ENCODE measurements at places on chromosomes 5 and 9.

- DNase-seq, result no peak
Observed at GRCh38 chr5:16995372-16995771, 59.3 kb upstream of the MYO10 start.

GRCh38 chr5:111618623-111619271, 106.4 kb upstream of the STARD4 start:
- no peak for DNase-seq

GRCh38 chr5:108989761-108990392, 242.2 kb downstream of the FER start:
- DNase-seq, result no peak

GRCh38 chr5:181107699-181108098, 23.3 kb downstream of the OR2V1 start:
- no peak for DNase-seq

- DNase-seq, result no peak
Observed at GRCh38 chr5:176596689-176597416, 13.1 kb downstream of the GPRIN1 start.

- DNase-seq, result peak; percentile 98
Observed at GRCh38 chr9:36148311-36149051, 11.9 kb downstream of the GLIPR2 start.

DNA sequence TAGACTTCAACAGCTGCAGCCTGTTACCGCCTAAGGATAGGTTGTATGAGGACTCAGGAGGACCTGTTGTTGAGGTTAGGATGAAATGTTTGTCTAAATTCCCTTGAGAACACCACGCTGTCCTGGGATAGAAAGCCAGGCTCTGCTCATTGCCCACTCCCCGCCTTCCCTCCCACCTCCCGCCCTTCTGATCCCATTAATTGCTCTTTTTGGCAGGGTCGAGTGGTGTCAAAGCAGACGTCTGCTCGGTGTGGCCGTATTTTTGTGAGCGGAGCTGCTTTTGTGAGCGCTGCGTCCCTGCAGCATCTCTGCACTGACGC, 62.3 kb downstream of the SPATA31C2 start:
- DNase-seq, result no peak

- no peak for DNase-seq
Observed at GRCh38 chr5:10420932-10421331, 20.7 kb upstream of the ROPN1L start.

GRCh38 chr9:1606253-1606652, 408.9 kb upstream of the SMARCA2 start:
- DNase-seq, result no peak

GRCh38 chr9:96331236-96331947, 29.4 kb upstream of the HSD17B3 start:
- DNase-seq, result peak; percentile 61

DNA sequence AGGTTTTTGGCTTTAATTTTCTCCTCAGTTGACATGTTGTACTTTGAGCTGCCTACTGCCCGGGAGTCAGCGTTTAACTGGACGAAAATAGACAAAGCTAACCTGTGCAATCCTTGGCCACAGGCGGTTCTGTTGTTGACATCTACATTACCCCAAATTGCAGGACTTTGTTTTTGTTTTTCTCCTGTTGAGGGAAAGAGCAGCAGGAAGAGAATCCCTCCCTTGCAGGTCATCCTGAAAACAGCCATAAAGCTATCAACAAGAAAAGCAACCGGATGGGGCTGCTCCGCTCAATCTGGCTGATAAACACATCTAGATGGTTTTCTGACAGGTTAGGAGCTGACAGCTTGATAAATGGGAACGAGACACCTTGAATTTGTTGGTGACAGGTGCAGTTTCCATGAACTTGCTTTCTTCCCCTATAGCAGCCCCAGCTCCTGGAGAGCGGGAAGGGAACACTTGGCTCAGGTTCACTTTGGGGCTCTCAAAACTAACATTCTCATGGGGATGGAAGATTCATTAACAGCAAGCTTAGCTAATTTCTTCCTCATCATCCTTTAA, 331.5 kb downstream of the SLIT3 start:
- DNase-seq, result no peak

DNA sequence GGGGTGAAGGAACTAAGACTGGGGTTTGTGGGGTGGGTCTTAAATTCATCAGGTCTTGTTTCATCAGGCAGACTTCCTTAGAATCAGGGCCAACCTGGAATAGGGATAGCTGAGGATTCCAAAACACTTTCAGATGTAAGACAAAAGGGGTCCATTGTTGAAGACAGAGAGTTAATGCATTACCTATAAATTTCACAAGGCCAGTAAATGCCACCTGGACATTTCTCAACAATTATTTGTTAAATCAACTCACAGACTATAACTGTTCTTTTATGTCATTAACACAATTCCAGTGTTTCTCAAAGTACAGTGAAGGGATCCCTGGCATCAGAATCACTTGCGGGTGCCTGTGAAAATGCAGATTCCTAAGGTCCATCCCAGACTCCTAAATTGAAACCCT, 2.8 kb downstream of the MARCHF3 start:
- DNase-seq, result no peak

DNA sequence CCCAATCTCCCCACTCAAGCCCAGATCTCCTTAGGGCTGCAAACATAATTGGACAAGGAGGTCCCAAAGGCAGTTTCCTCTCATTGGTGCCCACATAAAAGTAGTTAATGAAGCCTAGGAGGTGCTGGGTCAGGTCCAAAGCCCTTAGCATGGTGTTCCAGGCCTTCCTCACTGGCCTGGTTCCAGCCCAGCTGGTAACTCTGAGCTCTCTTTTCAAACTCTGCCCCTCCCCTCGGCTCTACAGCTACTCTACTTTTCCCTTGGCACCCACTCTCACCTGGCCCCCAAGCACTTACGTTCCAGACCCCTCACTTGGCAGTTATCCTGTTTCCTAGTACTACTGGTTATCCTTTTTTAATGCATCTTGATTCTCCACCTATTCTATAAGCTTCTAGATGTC, 9.9 kb downstream of the SEPTIN8 start:
- no peak for DNase-seq

GRCh38 chr9:71990466-71990865, 69.9 kb downstream of the C9orf57 start:
- no peak for DNase-seq

DNA sequence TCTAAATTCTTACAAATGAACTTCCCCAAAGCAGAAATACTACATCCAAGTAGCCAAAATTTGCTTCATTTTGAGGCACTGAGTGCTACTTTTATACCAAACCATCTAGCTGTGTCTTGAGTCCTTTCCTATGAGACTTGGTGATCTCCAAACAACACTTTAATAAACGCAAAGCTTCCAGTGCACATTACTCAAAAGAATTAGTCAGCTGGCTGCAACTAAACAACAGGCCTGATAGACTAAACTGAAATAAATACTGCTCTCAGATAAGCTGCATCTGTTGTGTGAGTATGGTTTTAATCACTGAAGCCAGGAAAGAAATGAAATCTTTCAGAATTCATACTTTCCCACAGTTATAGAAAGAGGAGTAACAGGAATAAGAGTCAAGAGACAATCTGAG, 80.3 kb downstream of the VCAN start:
- no peak for DNase-seq

DNA sequence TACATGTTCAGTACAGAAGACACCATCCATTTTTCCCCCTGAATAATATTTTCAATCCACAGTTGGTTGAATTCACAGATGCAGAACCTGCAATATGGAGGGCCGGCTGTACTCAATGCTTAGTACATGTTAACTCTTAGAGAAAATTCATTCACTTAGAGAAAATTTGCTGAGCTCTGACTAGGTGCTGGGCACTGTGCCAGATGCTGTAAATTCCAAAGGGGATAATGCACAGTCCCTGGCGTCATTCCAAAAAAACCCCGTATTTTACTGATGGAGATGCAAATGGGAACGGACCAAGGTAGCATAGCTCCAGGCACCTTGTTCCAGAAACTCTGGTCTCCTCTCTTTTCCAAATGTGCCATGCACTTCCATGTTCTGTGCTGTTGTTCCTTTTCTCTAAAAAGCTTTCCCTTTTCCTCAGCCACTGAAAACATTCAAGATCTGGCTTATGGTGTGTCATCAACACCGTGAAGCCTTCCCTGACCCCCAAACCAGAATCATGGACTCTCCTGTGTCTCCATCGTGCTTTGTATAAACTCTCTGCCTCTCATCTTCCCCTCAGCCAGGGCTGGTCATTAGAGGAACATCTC, 55.7 kb upstream of the COL15A1 start:
- no peak for DNase-seq

DNA sequence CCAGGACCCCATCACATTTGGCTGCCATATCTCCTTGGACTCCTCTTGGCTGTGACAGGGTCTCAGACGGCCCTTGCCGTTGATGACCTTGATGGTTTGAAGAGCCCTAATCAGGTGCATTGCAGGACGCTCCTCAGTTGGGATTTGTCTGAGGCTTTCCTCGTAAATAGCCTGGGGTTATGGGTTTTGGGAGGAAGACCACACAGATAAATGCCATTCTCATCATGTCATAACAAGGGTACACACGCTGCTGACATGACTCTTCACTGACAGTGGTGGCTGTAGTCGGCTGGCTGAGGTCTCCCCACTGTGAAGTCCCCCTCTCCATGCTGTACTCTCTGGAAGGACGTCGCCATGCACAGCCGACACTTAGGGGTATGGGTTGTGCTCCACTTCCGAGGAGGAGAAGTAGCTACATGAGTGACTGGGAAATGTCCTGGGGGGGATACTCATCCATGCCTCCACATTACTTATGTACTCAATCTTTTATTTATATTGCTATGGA, 42.9 kb upstream of the SPTLC1 start:
- no peak for DNase-seq

DNA sequence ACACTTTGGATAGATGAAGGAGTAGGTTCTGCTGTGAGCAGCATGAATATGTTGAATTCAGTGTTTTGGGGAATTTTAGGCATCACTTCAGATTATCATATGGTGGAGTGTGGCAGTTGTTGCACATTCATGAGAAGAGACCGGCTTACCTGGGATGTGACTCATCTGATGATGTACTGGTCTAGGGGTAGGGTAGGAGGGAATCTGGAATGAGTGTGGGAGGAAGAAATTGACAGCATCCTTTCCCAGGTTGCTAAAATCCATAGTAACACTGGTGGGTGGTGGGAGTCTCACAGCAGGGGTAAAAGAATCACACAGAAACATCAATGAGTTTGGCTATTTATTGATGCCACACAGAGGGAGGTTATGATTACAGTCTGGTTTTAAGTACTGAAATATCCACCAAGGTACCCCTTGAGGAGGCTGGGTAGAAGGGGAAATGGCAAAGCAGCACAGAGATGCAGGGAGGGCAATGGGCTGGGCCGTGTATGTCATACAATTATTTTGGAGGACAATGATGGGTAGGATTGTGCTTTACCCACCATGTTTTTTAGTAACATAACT, 82.5 kb downstream of the TARS1 start:
- DNase-seq, result no peak

DNA sequence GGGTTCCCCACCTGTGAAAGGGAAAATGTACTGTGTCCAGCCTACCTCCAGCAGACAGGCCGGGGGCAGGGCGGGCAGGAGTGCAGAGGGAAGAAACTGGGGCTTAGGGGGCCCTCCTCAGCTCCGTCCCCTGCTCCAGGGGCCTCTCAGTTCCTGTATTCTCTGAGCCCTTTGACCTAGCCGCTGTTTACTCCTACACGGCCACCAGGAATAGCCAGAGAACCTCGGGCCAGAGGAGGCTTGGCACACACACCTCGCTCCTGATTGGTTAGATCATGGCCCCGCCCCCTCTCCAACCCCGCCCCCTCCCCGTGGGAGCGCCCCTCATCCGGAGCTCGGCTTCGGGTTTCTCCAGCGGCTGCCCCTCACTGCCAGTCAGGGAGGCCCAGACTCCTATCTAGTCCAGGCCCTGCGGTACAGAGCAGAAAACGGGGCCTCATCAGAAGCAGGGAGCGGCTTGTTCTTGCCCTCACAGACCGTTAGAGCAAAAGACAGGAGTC, 2.2 kb downstream of the ST6GALNAC6 start:
- peak; percentile 76 for DNase-seq

- DNase-seq, result no peak
Observed at GRCh38 chr5:91158011-91158410, 225.1 kb downstream of the ARRDC3 start.

- DNase-seq, result peak; percentile 66
Observed at GRCh38 chr9:136122425-136123383, 4.0 kb upstream of the TMEM250 start.

DNA sequence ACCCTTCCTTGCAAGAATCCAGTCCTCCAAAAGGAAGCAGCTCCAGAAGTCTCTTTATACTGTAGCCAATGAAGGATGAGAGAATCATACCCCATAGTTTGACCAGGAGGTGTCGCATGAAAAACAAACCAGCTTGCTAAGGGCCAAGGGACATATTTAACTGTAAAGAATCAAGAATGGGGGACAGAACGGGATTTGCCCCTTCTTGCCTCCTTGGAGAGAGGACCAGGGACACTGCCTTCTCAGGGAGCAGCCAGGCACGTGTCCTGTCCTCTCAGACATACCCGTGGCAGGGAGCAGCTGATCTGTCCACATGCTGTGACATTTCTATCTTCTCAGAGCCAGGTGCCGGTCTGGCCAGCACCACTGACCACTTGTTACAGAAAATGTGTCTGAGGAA, 11.7 kb downstream of the PRUNE2 start:
- peak; percentile 24 for DNase-seq

DNA sequence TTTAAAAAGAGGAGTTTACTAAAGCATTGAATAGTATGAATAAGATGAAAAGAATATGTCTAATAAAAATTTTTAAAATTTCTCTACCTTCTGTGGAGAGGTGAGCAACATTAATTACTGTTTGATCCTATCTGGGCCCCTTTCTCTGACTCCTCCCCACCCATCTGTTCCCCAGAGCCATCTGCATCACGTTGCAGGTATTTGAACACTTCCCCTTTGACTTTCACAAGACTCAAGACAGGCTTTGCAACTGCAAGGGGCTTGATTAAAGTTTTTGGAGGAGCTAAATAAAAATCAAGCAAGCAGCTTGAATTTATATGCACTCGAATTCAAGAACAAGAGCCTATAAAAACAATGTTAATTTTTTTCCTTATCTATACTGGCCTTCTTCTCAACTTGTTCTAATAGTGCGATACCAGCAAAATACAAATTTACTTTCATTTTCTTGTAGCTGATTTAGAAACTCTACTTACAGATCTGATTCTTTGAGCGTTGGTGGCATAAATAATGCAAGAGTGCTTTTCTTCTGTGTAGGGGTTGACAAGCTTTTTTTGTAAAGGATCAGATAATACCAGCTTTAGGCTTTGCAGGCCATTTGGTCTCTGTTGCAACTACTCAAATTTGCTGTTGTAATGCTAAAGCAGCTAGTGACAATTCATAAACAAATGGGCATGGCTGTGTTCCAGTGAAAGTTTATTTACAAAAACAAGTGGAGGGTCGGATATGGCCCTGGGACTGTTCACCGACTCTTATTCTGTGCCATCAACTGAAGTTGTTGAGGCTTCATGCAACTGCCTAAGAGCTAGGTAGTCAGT, 21.2 kb downstream of the TXNDC8 start:
- DNase-seq, result no peak

DNA sequence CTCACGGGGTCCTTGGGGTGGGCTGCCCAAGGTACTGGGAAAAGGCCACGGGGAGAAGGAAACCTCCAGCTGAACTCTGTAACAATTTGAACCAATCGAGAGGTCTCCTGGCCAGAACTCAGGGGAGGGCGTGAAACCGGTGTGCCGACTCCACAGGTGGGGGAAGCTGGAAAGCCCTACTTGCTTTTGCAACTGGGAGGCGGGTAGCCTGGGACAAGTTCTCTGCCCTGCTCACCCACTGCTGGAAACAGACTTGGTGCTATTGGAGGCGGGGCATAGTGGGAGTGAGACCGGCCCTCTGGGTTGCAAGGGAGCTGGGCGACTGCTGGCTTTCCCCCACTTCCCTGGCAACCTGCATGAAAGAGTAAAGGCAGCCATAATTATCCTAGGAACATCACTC, 73.2 kb upstream of the SLIT3 start:
- no peak for DNase-seq

- no peak for DNase-seq
Observed at GRCh38 chr5:88682131-88682530, 200.9 kb downstream of the MEF2C start.

Measured in COLO829 (cell line).